NCI-H2081 (cell line): ENCODE measurements at places on chromosomes 2 and 18.

DNA sequence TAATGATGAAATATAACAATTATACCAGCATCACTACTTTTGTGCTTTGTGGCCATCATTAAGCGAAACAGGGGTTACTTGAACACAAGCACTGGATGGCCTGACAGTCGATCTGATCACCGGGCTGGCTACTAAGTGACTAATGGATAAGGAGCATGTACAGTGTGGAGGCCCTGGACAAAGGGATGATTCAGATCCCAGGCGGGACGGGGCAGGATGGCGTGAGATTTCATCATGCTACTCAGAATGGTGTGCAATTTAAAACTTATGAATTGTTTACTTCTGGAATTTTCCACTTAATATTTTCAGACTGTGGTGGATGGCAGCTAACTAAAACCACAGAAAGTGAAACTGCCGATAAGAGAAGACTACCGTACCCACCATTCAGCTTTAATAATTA lies 7.0 kb upstream of the CLIP4 start:
- DNase-seq: no peak

DNA sequence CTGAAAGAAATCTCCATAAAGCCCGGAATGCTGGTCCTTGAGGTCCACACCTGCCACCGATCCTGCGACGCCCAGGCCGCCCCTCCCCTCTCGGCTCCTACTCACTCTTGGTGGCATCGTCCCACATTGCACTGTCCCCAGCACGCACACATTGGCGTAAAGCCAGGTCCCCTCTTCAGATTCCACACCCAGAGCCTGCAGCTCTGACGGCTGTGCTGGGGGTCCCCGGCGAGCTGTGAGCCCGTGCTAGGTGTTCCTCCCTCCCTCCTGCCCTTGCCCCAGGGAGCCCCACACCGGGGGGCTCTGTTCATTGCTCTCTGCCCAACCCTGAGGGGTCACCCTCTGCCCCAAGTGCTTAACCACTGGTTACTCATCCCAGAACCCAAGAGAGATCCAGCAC lies 8.5 kb downstream of the TPO start:
- DNase-seq: no peak

DNA sequence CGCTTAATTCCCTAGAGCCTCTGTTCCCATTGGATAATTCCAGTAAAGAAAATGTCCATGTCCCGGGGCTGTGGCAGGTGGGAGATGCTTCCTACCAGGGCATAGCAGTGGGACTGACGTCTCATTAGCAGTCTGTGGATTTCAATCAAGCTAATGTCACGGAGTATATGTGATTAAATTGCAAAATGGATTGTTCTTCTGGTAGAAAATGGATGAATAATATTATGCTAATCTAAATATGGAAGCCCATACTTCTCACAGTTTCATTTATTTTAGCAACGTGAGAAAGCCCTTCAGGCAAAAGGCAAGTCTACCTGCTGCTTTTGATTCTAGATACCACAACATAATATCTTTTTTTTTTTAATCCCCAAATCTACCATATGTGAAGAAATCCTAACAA lies 185.5 kb downstream of the DNER start:
- DNase-seq: no peak

GRCh38 chr18:23682472-23682871 lies 6.8 kb upstream of the LAMA3 start:
- no peak for DNase-seq

DNA sequence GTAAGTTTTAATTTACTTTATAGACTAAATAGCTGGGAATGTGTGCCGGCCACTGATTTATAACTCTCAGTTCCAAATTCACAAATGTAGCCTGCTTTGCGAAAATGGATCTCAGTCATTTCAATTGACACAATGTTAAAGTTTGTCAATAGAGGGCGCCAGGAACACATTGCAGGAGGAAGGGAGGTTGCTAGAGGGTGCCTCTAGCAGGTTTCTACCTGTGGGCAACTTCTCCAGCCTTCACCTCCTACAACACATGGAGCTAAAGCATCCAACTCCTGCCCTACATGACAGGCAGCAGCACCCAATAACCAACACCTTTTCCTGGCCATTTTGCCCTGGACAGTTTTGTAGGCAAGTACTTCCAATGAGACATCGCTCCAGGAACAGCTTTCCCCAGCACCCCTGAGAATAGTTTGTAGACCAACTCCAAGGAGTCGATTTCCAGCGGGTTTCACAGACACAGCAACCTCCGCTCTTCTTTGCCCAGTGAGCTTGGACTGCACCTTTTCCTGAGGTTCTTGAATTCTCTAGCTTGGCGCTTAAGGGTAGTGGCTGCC lies 784.8 kb upstream of the CDH2 start:
- peak; percentile 56 for DNase-seq

GRCh38 chr18:41268271-41268670 lies 686.8 kb upstream of the PIK3C3 start:
- DNase-seq: no peak

DNA sequence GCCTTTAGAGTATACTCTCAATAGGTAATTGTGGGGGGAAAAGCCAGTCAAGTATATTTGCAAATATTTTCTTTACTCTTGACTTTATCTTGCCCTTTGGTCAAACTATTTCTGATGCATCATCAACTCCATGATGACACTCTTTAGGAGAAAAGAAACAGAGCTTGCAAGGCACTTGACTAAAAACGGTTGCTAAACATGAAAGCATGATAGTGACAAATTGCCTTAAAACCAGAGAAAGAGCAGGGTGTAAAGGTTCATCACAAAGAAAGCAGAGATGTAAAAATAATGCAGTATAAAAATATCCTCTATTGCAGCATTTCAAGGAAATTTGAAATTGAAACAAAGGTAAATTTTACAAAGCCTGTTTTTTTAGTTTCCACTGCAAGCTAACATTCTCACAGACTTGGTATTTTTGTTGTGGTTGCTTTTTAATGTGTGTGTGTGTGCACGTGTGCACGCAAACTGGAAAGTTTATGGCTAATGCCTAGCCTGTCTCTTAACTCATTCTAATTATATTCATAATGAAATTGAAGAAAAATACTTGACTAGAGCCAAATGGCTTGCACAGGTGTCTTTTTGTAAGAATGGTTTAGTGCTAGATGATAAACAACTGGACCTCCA lies 503.6 kb downstream of the ARHGAP15 start:
- no peak for DNase-seq

GRCh38 chr2:28895189-28895893 lies 874 bp downstream of the WDR43 start:
- no peak for DNase-seq

- no peak for DNase-seq
Observed at GRCh38 chr2:229462112-229462511, 191.0 kb upstream of the PID1 start.

GRCh38 chr2:128198656-128199055 lies 107.7 kb downstream of the UGGT1 start:
- DNase-seq: no peak

- no peak for DNase-seq
Observed at GRCh38 chr18:75782826-75783225, 355.3 kb upstream of the SMIM21 start.

- DNase-seq: no peak
Observed at GRCh38 chr2:72750466-72750865, 75.4 kb downstream of the EXOC6B start.

DNA sequence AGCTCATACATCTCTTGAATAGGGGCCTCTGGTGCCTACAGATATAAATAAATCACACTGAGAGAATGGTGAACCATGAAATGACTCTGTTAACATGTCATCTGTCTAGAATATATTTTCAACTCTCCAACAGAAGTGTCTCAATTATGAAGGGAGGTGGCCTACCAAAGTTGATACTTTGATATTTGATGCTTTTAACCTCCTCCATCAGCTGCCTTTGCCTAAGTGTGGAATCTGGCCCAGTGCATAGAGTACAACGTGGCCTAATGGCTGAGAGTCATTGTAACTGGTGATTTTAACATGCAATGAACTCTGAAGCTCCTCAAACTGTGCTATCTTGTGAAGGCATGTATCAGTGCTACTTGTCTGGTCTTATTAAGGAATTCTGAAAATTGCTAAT lies 93.4 kb downstream of the MYO3B start:
- DNase-seq: peak; percentile 48

GRCh38 chr18:25075783-25076182 lies 276.2 kb downstream of the ZNF521 start:
- no peak for DNase-seq

GRCh38 chr2:174044556-174044955 lies 79.4 kb upstream of the SP3 start:
- no peak for DNase-seq

- DNase-seq: no peak
Observed at GRCh38 chr2:164015328-164016123, 279.7 kb upstream of the FIGN start.

DNA sequence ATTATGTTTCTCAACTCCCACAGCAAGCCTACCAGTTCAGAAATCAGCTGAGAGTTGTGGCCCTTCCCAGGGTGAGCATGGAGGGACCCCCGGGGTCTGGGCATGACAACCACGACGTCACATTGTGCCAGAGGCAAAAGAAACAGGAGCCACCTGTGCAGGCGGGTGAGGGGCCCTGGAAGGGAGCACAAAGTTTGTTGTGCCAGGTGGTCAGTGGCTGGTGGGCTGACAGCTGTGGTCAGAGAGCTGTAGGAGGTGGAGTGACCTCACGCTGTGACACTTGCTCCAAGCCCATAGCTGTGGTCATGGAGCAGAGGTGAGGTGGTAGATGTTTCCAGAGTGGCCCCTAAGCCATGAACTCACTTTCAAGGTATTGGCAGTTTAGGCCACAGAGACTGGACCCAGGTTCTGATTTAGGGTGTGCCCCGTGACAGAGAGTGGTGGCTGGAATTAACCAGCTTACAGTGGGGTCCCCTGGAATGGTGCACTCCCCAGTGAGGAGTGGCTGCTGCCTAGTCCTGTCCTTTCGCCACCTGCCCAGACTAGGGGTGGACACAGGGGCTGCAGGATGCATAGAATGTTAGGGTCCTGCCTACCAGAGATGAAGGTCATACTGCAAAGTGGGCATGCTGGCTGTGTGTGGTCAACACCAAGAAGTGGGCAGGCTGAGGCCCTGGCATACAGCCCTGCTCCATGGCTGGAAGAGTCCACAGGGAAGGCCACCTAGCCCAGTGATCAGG lies 136.4 kb downstream of the GLI2 start:
- no peak for DNase-seq

DNA sequence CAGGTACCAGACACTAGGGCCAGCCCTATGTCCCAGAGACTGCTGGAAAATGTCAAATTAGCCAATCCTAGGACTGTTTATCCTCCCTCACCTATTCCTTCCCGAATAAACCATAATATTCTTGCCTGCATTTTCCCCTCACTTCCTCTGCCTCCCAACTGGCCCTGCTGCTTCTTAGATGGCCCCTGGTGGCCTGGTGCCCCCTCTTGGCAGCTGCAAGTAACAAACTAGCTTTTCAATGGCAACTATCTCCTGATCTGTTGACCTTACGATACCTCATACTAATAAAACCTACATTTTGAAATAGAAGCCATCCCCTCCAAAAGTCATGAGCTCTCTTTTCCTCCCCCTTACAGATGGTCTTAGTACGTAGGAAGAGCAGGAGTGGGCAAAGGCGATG lies 132.0 kb downstream of the ALPK2 start:
- DNase-seq: no peak

GRCh38 chr18:3328532-3328931 lies 66.6 kb downstream of the MYL12B start:
- no peak for DNase-seq

DNA sequence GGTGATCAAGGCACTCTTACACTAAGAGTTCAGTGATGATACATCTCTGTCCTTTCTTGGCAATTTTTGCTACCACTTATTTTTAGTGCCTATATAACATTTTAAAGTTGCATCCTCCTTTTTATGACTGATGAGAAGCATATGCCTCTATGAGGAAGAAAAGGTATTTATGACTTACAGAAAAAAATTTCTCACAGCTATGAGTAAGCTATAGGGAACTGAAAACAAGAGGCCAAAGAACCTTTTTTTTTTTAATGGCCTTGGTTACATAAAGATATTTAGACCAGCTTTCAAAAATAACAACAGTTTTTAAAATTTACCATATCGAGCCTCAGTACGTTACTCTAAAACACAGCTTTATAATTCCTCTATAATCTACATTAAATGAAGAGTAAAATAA lies 21.3 kb downstream of the MBD5 start:
- no peak for DNase-seq

DNA sequence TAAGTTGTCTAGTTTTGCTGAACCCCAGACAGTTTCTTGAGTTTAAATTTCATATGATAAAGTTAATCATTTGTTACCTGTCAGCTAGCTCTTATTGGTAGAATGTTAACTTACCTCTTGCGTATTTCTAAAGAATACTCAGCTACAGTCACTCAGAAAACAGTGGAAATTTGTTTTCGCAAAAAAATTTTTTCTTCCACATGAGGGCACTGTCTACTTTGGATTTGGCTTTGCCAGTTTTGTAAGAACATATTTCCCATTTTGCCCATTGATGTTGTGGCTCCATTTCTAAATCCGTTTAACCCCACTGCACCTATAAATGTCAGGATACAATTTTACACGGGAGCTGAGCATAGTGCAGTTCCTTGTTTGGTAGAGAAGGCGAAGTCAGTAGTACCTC lies 19.1 kb upstream of the GCFC2 start:
- DNase-seq: peak; percentile 23

- DNase-seq: no peak
Observed at GRCh38 chr2:1512321-1513289, 99.3 kb downstream of the TPO start.

DNA sequence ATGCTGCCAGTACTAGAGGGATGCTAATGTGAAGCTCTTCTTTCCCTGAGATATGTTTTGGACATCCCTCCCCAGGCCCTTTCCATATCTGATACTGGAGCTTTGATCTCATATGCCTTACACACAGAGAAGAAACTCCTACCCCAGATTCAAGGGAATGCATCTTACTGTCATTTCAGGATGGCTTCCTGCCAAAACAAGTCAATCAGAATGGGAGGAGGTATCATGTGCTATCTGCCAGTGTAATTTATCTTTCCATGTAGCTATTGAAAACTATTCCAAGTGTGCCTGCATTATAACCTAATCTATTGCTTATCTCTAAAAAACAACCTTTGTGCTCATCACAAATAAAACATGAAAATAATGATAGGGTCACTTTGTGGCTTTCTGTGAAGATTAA lies 269.9 kb upstream of the SETBP1 start:
- no peak for DNase-seq

DNA sequence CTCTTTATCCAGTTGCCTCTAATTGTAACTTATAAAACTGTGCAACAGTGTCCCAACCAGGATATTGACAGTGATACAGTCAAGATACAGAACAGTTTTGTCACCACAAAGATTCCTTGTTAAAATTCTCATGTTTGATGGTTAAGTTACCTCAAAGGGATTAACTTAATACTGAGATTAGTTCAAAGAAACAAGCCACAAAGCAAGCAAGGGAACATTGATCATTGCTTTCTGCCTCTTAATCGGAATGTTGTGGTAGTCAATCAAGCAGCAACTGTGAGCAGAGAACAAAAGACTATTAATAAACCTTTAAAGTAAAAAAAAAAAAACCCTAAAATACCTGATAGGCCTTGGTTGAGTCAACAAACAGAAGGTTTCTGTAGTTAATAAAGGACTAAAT lies 352.3 kb downstream of the PARD3B start:
- DNase-seq: no peak

DNA sequence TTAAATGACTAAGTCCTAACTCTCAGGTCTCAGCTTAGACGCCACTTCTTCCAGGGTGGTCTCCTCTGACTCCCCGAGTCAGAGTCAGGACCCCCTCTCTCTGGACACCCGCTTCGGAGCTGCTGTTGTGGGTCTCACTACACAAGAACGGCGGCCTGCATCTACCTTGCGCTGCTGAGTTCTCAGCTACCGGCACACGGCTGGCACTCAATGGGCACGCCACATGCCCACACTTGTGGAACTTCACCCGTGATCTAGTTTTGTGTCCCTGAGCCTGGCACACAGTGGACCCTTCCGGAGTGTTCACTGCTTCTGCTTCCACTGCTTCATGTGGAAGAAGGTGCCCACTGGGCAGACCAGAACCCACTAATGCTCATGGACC lies 58.3 kb upstream of the ID2 start:
- no peak for DNase-seq
